ENCODE measurements at places on chromosomes 5 and 9.
A peak's percentile ranks its signal among the peaks of the same experiment; 100 is the strongest.

DNA sequence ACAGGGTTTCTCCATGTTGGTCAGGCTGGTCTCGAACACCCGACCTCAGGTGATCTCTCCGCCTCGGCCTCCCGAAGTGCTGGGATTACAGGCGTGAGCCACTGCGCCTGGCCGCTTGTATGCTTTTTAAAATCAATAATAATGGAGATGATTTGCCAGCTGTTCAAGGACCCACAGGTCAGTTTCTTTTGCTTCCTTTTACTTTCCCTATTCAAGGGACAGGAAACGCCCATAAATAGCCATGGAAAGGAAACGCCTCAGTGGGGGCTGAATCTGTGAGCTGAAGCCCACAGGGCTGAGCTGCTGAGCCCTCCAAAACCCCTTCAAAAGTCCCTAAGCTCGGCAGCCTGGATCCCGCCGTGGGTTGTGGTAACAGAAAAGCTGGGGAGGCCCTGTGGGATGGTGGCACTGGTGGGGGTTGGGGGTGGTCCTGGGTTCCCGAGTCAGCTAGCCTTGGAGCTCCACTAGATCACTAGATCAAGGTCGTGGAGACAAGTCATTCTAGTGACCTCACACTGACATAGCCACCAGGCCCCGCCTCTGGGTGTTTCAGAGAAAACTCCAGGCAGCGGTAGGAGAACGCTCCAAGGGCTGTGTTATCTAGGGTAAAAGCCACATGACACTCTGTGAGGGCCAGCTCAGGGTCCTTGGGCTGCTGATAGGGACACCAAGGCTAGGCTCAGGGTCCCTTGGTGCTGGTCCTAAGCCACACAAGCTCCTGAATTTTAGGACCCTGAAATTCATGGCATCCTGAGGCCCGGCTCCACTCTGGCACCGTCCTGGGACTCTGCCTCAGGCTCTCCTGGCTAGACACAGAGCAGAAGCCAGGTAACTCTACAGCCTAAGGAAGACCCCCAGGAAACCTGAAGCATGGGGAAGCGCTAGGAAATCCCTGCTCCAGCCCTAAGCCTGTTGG, 18.0 kb upstream of the DUSP1 start:
- no peak for DNase-seq

DNA sequence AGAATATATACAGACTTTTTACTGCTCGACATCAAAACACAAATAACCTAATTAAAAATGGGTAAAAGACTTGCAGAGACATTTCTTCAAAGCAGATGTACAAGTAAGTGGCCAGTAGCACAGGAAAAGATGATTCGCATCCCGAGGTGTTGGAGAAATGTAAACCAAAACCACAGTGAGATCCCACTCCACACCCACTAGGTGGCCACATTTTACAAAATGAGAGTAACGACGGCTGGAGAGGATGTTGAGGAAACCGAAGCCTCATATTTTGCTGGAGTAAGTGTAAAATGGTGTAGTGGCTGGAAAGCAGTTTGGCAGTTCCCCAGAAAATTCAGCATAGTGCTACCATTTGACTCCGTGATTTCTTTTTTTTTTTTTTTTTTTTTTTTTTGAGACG, 21.3 kb upstream of the GBGT1 start:
- DNase-seq: peak; percentile 90

DNA sequence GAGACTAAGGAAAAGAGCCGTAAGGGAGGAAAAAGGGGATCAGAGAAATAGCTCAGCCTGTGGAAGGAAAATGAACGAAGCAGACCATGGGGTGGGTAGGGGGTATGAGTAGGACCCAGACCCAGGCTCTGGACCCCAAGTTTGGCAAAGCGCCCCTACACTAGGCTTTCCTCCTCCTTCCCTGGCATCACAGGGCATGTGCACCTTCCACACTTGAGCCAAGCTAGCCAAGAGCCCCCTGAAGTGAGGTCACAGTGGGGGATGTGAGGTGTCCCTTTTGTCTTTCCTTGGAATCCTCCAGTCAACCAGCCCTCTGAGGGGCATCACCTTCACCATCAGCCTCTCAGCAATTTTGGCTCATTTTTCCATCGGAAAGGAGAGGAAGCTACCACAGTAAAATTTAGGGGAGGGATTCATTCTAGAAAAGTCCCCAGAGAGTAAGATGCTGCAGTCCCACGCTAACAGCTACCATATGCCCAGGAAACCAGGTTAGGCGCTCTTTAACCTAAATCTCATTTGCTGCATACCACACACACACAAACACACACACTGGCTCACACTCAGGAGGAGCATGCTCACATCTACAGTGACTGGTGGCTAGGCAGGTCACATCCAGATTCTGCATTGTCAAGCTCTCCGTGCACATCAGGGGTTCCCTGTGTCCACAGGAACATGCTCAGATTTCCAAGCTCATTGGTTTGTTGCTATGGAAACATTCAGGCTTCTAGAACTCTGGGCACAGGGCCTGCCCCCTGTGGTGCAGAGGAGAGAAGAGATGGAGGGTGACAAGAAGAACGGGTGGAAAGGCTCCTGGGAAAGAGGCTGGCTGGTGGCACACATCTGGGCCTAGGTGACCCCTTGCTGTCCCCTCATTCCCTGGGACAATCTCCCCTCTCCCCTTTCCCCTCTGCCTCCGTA, 9.9 kb downstream of the REEP2 start:
- DNase-seq: no peak

- DNase-seq: peak; percentile 17
These were observed 144.1 kb downstream of the MAT2B start for GRCh38 chr5:163649514-163649913.

- DNase-seq: peak; percentile 9
These were observed 507.7 kb downstream of the CCDC171 start for GRCh38 chr9:16060436-16061129.

DNA sequence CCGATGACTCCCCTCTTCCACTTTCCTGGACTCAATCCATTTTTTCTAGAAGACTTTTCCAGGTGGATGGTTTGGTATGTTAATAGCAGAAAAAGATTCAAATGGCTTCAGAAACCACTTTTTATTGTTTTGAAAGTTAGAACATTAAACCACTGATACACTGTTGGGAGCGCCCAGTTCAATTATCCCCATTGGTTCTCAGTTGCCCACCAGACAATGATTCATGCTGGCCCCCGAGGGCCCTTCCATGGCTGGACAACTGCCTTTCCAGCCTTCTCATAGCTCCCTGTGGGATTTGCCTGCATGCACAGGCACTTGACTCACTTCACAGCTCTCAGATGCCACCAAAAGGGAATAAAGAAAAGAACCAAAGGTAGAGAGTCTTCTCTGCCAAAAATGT, 21.3 kb upstream of the ANKRD34B start:
- DNase-seq: no peak

DNA sequence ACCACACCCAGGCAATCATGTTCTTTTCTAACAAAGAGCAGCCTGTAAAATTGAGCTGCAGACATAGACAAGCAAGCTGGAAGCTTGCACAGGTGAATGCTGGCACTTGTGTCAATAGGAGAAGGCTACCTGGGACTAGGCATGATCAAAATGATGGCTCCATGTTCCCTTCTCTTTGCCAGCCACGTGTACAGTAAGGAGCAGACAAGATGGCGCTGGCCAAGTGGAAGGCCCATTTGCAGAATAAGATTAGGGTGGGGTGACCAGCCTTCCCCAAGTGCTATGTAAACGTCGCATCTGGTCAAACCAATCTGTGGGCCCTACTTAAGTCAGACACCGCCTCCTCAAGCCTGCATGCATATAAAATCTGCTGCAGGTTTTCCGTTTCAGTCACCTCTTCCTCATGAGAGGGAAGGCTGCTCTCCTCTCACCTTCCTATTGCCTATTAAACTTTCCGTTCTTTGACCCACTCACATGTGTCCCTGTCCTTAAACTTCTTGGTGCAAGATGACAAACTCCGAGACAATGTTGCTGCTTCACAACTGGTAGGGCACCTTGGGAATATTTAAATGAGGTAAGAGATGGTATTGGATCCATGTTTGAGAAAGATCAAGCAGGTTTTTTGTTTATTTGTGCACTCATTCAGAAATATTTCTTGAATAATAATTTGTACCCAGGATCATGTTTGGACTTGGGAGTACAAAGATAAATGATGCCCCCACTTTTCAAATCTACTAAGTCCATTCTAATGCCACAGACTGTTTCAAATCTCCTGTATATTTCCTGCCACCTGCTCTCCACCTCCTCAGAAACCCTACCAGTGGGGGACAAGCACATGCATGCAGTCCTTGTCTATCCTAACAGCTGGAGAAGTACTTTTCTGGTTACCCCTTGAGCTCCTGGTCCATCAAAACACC, 30.7 kb upstream of the TGFBR1 start:
- DNase-seq: no peak

GRCh38 chr5:27266184-27266583, 227.8 kb upstream of the CDH9 start:
- DNase-seq: no peak

DNA sequence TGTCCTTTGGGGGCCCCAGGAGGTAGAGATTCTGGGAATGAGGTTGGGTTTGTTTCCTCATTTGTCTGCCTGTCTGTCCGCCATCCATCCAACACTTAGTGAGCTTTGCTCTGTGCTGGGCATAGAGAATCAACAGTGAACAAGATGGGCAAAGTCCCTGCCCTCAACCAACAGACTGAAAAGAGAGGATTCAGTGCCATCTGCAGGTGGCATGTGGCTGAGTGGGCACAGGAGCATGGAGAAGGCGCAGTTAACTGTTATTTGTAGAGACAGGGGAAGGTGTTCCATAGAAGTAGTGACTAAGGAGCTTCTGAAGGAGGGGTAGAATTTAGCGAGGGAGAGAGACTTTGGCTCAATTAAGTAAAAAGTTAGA, 23.1 kb downstream of the POLR1E start:
- no peak for DNase-seq

DNA sequence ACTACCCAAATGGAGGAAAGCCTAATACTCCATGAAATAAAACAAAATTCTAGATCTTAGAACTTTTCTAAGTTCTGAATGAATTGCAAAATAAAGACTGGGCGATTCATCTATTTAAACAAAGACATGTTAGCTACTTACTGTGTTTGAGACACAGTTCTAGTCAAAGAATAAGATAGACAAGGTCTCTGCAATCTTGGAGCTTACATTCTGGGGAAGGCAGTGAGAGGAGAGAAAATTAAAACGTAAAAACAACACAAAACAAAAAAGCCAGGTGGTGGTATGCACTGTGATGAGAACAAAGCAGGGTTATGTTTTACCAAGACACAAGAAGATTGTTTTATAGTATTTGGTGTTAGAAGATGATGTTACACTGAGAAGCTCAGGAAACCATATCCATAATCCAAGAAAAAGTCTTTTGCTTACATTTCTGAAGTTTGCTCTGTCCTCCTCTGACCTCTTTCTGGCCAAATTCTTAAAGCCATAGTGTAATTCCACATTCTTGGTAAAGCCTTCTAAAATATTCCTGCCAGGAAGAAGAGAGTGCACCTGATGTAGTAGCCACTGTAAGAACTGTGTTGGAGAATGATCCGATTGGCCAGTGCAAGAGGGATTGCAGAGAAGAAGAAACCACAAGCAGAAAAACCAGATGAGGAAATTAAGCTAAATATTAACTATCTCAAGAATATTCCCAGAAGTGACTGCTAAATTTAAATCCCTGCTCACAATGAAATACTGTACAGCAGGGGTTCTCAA, 218.4 kb downstream of the PCSK1 start:
- DNase-seq: no peak

GRCh38 chr9:112647596-112647995, 70.3 kb downstream of the INIP start:
- no peak for DNase-seq

- DNase-seq: no peak
These were observed 217.2 kb downstream of the MEF2C start for GRCh38 chr5:88665750-88666215.

GRCh38 chr5:16759147-16759773, 142.5 kb upstream of the RETREG1 start:
- DNase-seq: no peak

DNA sequence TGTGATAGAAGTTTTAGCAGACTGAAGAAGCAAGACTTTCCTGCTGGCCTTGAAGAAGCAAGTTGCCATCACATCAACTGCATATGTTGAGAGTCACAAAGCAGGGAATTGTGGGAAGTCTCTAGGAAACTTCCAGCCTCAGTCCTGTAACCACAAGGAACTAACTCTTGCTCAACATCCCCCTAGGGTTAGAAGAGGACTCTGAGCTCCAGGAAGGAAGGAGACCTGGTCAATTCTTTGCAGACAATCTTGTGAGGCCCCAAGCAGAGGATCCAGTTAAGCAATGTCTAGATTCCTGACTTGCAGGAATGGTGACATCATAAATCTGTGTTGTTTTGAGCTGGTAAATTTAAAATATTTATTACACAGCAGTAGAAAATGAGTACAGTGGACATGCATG, 18.6 kb upstream of the ZNF366 start:
- DNase-seq: peak; percentile 22
